Activated CD4-positive, CD25-positive, alpha-beta regulatory T cell treated with anti-CD3 and anti-CD28 coated beads, Interleukin-2, amount 50 U/mL, for 72 hours (primary cell): ENCODE measurements at places on chromosomes 3 and 15.

GRCh38 chr3:86937306-86937791, 53.6 kb downstream of the VGLL3 start:
- no peak for DNase-seq

DNA sequence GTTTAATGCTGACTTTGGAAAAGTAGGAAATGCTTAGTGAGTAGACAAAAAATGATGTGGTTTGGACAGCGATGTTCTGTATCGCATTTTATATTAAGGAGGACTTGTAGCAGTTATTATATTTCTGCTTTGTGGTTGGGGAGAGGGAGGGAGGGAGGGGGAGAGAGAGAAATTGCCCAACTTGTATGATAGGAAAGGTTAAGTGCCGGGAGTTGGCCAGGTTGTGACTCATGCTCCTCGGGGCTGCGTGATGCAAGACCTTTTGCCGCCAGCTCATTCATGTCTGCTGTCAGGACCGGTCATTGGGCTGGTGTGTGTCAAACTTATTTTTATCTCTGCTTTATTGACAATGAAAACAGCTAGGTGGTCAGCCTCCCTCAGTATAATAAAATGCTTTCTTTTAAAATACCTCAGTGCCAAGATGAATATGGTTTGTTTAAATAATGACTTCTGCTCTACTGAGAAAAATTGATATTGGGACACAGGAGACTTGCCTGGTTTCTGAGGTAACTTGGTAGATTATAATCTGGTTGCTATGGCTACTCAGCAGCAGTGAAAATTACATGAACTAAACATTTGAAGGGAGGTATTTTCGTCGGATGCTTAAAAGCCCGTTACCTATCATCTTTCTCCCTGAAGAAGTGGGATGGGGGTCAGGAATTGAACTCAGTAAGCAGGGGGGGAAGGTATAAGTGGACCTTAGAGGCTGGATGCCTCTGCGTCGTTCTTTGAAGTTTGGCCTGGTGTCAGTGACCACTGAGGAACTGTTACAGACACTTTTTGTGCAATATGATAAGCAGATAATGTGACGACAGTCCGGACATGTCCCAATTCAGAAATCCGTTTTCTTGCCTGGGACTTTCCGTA, 90.7 kb downstream of the FNDC3B start:
- peak; percentile 53 for DNase-seq

- no peak for DNase-seq
Measured at GRCh38 chr3:41933154-41933676, 28.7 kb downstream of the ULK4 start.

- no peak for DNase-seq
Measured at GRCh38 chr3:149421764-149422163, 44.3 kb upstream of the TM4SF1 start.

GRCh38 chr3:38489766-38490165, 6.4 kb upstream of the EXOG start:
- DNase-seq, result no peak

DNA sequence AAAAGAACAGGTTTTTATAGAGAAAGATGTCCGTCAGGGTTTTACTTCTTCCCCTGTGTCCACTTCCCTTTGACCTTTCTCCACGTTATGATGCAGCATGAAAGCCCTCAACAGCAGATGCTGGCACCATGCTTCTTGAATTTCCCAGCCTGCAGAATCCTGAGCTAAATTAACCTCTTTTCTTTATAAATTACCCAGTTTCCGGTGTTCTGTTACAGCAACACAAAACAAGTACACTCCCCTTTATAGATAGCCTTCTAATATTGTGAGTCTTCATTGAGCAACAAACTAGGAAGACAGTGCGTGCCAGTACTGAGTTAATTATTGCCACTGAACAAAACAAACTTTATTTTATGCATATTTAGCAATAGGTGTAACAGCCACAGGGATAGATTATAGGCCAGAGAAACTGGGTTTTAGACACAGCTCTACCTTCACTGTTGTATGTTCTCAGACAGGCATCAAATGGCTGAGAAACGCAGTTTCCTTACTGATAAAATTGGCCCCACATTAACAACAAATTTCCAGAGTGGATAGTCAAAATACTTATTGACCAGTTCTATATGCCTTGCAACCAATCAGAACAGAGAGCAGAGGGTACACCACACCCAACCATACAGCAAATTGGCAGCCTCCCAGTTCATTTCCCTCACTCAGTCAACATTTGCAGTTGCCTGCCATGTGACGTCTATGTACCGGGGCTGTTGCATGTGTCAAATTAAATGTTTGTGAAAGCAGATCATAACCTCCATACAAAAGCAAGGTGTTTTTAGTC, 14.4 kb upstream of the TBL1XR1 start:
- no peak for DNase-seq

- DNase-seq, result no peak
Measured at GRCh38 chr15:31402511-31403056, 75.9 kb downstream of the KLF13 start.

DNA sequence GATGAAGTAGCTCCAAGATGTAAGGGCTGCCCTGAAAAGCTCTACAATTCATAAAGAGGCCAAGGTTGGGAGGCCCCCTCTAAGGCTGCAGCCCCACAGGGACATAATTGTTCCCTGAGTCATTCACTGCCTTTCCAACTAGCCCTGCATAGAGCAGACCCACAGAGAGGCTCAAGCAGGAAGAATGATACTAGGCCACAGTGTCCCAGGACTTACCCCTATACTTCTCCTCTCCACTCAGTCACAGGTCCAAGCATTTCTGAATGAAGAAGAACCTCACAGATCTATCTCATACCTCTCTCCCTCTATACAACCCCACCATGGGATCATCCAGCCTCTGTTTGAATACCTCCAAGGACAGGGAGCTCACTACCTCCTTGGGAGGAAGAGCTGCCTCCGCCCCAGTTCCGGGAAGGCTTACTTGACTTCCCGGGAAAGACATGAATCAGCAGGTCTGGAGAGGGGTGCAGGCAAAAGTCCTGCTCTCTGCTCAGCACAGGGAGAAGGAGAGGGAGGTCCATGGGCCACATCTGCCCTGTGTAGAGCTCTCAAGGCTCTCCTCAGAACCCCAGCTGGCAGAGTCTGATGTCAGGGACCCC, 6.9 kb upstream of the SKIC8 start:
- no peak for DNase-seq

- no peak for DNase-seq
Measured at GRCh38 chr3:183532620-183533411, 22.7 kb downstream of the KLHL6 start.

DNA sequence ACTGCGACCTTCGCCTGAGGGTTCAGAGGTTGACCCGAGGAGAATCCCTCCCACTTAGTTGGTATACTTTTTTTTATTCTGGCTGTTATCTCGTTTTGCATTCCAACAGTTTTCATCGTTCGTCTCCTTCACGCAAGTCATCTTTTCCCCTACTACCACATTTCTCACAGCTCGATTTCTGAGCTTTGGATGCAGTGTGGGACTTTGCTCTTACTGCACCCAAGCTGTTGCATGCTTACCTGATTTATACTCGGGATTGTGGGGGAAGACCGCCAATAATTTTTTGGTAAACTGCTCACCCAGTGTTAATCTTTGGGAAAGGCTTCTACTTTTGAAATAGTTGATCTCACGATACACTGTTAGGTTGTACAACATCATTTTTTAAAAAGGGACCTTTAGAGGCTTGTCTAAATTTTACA, 702 bp downstream of the TBC1D23 start:
- DNase-seq, result no peak

- DNase-seq, result no peak
Measured at GRCh38 chr15:59933607-59934006, 70.5 kb upstream of the FOXB1 start.

DNA sequence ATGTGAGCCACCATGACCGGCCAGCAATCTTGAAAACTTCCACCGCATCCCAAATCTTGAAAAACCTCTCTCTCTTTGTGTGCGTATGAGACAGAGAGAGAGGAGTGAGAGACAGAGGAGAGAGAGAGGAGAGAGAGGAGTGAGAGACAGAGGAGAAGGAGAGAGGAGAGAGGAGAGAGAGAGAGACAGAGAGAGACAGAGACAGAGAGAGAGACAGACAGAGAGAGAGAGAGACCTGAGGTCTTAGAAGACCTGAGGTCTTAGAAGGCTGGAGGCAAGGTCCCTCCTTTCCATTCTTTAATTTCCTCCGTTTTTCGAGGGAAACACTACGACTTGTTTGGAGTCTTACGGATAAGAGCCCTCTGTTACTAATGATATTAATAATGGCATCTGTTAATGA, 39.5 kb downstream of the TMEM40 start:
- no peak for DNase-seq

DNA sequence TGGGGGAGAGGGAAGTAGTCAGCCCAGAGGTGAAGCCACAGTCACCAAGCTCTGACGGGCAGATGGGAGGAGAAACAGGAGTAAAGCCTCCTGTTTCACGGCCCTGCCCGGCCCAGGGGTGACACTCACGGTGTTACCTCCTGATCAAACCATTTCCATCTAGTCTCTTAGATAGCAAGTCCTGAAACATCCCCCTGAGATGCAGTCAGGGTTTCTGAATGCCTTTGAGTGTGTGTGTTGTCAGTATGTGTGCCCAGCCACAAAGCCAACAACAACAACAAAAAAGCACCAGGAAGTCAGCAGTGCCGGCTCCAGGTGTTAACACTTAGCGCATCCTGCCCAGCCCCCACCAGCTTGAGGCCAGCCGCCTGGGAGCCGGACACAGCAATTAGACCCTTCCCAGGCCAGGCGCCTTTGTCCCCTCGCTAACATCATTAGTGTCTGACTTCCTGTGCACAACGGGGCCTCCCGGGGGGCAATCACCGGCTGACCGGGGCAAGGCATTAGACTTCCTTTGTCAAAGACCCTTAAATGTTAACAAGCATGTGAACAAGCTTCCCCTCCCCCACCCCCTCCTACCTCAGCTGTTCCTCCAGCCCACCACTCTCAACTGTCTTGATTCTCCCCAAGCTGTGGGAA, 34.5 kb downstream of the IL17RD start:
- DNase-seq, result no peak

GRCh38 chr3:19816631-19817030, 117.4 kb downstream of the EFHB start:
- no peak for DNase-seq

DNA sequence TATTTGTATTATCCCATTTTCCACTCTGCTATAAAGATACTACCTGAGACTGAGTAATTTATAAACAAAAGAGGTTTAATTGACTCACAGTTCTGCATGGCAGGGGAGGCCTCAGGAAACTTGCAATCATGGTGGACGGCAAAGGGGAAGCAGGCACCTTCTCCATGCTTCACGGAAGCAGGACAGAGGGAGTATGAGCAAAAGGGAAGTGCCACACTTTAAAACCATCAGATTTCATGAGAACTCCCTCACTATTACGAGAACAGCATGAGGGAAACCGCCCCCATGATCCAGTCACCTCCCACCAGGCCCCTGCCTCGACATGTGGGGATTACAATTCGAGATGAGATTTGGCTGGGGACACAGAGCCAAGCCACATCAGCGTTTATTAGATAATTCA, 172.8 kb downstream of the NR2F2 start:
- no peak for DNase-seq

GRCh38 chr3:29764041-29764440, 483.2 kb downstream of the RBMS3 start:
- DNase-seq, result no peak
